Lung microvascular endothelial cell (primary cell): ENCODE measurements at places on chromosomes 1 and 21. TPM values are rescaled to one million over a fixed set of nuclear protein-coding genes. Genes with fewer than 3 reads are reported as not detected.

Gene HMCN1
- 4.4 and 13.3 TPM in 2 replicates for total RNA-seq

Gene LRRC3
- total RNA-seq, result 0.65 and 0.99 TPM in 2 replicates

Gene FYB2
- total RNA-seq, result not detected in 2 replicates

Gene MYBPH
- total RNA-seq, result not detected in 2 replicates

DNA sequence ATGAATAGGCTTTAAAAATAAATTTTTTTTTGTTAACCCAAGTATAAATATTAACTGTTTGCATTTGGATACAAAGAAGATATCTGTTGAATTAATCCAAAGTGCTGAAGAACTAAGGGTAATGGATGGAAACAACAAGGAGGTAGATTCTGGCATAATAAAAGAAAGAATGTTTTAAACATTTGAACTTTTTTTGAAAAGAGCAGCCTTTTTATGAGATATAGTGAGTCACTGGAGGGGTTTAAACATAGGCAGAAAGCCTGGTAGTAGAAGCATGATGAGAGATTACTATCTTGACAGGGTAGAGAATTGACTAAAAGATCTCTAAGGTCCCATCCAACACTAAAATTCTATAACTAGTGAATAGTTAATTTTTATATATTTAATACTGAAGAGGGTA lies 2.7 kb downstream of the MIER1 start:
- no peak for DNase-seq

DNA sequence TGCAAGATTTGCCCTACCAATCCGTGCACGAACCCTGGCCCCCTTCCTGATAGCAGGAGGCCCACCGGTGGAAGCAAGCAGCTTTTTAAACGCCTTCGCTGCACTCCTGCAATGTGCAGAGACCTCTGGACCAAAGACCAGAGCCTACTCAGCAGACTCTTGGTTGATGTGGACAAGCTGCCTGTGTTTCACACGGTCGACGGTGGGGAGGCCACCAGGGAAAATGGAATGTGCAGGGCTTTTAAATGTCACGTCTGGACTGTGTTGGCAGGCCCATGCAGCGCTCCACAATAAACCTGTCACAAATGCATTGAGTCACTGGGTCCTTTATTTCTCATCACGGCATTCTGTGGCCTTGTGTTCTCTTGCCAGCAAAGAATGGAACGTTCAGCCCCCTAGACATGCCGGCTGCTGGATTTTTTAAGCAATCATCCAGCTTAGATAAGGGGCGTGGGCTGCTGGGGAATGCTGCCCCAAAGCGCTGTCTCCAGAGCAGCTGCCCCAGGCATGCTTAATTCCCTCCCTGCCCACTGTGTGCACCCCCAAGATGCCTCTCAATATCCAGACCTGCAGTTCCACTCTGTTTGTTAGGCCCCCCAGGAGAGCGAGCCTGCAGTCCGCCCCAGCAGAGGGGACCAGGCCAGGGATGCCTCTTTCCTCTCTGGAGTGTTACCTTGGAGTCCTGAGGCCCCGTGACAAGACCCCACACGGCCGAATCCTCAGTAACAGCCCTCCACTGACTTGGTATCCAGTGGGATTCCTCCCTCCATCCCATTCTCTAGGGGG lies 71.3 kb downstream of the ATP5PO start:
- no peak for DNase-seq

GRCh38 chr1:30285501-30285932 lies 437.9 kb downstream of the MATN1 start:
- DNase-seq, result no peak

DNA sequence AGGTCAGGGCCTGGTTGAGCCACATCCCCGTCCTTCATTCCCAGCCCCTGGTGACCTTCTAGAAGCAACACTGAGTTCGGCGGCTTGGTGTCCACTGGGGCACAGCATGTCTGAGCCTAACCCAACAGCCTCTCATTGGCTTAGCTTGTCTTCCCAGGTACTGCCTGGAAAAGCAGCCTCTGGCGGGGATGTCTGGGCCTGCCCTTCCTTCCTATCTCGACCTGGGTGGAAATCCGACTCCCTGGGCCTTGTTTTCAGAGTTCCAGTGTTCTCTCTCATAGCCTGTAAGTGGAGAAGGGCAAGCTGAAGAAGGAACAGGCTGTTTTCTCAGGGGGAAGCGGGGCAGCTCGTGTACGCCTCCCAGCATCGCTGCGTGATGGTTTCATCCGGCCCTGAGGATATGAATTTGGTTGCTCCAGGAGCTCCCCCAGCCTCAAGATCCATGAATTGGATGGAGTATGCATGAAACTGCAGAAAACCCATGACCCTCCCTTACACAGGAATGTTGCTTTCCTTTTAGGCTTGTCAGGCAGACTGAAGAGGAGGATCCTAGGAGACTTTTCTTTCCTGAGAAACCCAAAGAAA lies 116.5 kb upstream of the IRF2BP2 start:
- DNase-seq, result peak; percentile 55

DNA sequence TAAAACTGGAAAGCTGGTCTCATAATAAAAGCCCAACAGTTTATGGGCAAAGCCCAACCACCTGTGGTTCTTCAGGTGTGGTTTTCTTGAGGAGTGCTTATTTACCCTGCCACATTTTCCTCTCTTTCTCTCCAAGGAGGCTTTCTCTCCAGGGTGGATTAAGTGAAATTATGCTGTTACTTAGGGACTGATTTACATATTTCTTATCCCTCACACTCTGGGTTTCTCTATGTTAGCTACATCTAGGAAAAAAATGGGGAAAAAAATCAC lies 4.8 kb downstream of the TBX19 start:
- no peak for DNase-seq

Gene UBASH3A
- not detected in 2 replicates for total RNA-seq

DNA sequence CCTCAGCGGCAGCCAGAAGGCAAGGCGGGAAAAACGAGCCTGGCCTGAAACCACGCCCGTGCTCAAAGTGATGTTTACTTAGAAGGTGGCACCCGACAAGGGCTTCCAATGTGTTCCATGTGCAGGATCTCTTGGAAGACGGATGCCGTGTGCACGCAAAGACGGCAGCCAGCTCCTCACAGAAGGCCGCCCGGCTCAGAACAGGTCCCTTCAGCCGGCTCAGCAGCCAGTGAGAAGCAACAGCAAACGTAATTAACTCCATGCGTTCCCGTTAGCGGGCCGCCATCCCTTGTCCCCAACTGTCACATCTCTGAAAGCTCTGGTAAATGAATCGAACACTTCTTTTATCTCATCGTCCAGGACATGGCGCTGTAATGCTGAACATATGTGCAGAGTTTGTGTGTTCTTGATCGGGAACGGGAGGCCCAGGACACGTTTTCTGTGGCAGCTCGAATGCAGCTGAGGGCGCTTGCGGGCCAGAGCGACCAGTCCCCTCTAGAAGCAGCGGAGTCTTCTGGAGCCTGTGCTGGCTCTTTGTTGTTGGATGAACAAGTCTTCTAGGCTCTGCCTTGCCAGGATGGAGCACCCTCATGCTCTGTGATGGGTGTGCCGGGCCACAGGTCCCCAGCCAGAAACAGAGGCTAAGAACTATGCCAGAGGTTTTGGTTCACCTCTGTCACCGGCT lies 94.6 kb upstream of the ARHGEF16 start:
- no peak for DNase-seq

Gene DNAJC28
- total RNA-seq, result 0.99 and 1.1 TPM in 2 replicates

DNA sequence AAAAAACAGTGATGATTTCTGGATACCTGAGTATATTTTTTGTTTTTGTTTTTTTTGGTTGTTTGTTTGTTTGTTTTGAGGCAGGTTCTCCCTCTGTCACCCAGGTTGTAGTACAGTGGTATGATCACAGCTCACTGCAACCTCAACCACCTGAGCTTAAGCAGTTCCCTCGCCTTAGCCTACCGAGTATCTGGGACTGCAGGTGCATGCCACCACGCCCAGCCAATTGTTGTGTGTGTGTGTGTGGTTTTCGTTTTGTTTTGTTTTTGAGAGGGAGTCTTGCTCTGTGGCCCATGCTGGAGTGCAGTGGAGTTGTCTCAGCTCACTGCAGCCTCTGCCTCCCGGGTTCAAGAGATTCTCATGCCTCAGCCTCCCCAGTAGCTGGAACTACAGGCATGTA lies 55.3 kb upstream of the RCC1 start:
- DNase-seq, result no peak

DNA sequence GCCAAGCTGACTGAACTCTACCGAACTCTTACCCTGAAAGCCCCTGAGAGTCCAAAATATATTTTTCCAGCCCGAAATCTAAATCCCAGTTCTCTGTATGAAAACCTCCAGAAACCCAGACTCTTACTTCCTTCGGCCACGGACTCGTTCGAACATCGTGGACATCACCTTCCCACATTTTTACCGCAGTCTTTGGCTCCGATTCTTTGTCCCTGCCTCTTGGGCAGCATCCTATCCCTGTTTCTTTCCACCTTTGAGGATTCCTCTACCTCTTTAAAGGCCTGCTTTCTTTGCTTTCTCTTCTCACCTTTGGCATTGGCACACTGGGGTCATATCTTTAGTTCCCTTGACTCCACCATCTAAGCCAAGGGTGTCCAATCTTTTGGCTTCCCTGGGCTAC lies 932 bp upstream of the USP24 start:
- DNase-seq, result no peak

DNA sequence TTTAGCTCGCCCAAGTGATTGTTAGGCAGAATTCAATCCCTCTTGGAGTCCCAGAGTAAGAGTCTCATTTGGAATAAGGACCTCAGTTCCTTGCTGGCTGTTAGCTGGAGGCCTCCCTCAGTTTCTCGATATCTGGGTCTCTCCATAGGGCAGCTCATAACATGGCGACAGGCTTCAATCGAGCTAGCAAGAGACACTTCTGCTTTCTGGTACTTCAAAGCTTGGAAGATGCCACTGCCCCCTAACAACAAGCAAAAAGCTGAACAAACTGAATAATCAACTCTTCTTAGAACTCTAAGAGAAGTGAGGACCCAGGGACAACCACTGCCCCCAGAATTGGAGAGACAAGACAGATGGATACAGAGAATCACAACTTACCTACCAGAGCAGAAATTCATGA lies 86.2 kb downstream of the TEX35 start:
- no peak for DNase-seq

- DNase-seq, result no peak
Observed at GRCh38 chr1:196160066-196160795, 448.0 kb downstream of the KCNT2 start.

DNA sequence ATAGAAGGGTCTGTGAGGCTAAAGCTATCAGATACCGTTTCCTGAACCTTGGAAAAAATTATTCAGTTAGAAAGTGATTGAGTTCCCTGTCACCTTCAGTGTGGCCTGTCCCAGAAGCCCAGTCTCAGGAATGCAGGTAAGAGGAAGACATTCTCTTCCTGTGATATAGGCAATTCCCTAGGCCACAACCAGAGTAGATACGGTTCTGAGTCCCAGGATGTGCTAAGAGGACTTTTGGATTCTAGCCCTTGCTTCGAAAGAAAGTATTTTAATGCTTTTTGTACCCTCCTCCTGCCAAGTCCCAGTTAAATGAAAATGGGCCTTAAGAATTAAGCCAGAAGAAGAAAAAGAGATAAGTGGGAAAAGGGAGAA lies 313.5 kb upstream of the PLXNA2 start:
- no peak for DNase-seq

DNA sequence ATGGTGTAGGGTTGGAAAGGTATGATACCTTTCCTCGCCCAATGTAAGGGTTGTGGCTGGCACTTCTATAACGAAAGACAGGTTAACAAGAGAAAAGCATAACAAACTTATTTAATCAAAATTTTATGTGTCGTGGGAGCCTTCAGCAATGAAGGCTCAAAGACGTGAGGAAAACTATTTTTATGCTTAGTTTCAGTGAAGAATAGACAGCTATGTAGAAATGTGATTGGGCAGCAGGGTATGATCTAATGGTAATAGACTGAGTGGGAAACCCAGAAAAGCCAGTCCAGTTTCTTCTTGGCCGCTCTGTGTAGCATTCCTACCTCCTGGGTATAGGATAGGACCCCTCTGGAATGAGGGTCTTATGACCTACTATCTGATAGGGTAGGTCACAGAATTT lies 464.7 kb downstream of the ADGRL2 start:
- no peak for DNase-seq

- no peak for DNase-seq
Observed at GRCh38 chr1:166039436-166040201, 127.2 kb downstream of the FAM78B start.

Gene FCAMR
- total RNA-seq, result not detected in 2 replicates

Gene CD1B
- not detected in 2 replicates for total RNA-seq

DNA sequence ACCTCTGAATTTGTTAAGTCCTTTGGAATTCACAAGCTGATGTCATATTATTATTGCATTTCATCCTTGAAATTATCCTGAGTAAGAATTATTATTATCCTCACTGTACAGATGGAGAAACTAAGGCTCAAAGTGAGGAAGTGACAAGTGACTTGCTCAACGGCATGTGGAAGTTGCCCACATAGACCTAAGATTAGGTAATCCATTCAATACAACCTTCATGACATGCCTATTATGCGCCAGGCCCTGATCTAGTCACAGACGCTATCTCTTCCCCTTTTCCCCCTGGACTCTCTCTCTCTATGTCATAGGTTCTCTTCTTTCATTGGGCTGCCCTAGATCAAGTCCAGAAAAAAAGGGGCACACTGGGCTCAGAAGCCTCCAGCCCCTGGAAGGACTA lies 84.9 kb upstream of the KCNK2 start:
- DNase-seq, result no peak

Gene IL20
- not detected in 2 replicates for total RNA-seq

GRCh38 chr1:181095260-181095659 lies 6.8 kb downstream of the IER5 start:
- no peak for DNase-seq

Gene RNU1-3
- total RNA-seq, result under 0.01 and 5,258 TPM in 2 replicates

GRCh38 chr1:231166398-231166797 lies 4.5 kb downstream of the TRIM67 start:
- DNase-seq, result no peak

DNA sequence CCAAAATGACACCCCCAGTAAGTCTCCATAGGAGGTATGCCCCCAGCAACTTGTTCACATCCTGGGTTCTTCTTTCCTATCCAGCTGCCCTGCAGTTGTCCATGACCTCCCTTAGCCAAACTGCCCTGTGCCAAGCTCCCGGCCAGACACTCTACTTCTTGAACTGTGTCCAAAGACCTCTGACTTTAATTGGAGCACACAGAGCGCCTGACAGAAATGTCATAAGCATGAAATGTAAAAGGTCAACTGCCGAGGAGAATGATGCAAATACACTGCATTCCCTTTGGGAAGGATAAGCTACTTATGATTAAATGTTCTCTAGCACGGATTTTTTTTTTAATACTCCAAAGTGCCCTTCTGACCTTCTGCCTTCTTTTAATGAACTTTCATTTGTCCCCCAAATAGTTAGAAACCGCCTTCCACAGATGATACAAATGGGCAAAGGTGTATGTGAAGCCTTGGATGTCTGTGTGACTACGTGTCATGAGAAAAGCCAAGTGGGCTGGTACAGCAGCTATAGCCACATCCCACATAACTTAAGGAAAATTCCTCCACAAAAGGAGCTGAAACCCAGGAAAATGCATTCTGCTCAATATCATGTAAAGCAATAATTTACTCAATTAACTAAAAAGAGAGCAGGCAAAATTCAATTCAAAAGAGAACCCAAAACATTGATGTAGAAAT lies 26.8 kb downstream of the PALMD start:
- DNase-seq, result no peak

GRCh38 chr1:27001570-27002360 lies 8.3 kb downstream of the TRNP1 start:
- DNase-seq, result peak; percentile 25

GRCh38 chr1:87212431-87213134 lies 116.1 kb upstream of the LMO4 start:
- no peak for DNase-seq

Gene TRAF3IP3
- not detected in 2 replicates for total RNA-seq

Gene HMGCS2
- total RNA-seq, result not detected in 2 replicates

Gene PCSK9
- total RNA-seq, result under 0.01 TPM in 1 of 2 replicates, not detected in the other

GRCh38 chr1:152125834-152126443 lies 10.7 kb upstream of the TCHH start:
- DNase-seq, result no peak
